Activated T-cell treated with anti-CD3 and anti-CD28 coated beads, Interleukin-2, amount 50 U/mL, for 48 hours (primary cell): ENCODE measurements at places on chromosomes 11 and 22.

DNA sequence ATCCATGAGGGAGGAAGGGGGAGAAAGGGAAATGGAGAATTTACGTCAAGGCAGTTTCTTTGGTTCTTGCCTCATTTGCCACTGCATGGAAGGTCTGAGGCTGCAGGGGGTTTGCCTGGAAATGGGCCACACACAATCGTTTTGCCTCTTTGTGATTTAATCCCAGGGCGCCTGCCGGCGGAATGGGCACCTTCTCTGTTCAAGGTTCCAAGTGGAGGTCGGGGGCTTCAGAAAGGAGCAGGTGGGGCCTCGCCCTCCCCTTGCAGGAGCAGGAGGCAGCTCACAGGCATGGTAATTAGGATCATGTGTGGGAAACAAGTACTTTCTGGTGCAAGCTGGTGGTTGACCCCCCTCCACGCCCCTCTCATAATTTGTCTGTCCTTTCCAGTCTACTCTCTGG is 29.9 kb downstream of the MPPED1 start:
- no peak for DNase-seq

DNA sequence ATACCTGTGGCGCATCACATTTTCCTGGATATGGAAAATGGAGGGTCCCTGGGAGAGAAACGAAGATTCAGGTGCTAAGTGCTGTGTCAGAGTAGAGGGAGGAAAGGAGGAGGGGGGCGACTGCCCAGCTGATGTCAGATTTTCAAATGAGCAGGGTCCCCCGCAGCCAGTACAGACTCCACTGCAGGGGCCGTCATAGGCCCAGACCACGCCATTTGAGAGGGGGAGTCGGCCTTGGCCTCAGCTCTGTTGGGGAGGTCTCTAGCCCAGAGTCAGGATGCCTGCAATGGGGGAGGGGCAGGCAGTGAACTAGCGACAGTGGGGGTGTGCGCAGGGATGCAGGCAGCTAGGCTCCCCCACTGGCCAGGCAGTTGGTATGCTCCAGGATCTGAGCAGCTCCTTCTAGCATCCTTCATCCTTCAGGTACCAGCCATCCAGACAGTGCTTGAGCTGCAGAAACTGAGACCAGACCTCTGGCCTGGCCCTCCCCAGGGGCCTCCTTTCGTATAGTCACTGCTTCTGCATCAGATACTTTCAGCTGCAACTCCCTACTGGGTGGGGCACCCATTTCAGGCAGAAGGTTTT is at the start of the genes BSCL2 and GNG3:
BSCL2 (minus strand) TSS at position 148 of the 585 bp plus-strand sequence. CDS start 229 bp downstream, outside the sequence.
GNG3 (plus strand) TSS at position 400 of the 585 bp plus-strand sequence. CDS start 620 bp downstream, outside the sequence.
- DNase-seq: no peak

GRCh38 chr11:16783321-16783801 is 44.9 kb downstream of the C11orf58 start:
- DNase-seq: no peak

DNA sequence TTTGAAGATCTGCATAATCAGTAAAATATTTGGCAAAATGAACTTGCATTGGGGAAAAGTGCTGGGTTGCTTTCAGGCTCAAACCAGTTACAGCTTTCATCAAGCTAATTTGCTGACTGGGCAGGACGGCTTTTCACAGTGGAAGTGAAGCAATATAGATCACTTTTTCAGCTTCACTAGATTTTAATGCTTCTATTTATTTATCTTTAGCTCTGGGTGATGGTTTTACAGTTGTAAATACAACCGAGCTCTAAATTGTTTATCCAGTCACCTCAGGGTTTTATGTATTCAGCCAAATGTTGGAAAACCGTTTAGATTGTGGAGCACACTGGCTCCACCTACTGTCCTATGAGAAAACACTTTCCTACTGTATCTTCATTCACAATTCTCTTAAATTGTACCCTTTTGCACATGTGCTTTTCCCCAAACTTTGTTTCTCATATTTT is 58.2 kb downstream of the ACER3 start:
- DNase-seq: no peak

GRCh38 chr11:19951558-19952115 is 208.6 kb downstream of the DBX1 start:
- no peak for DNase-seq

- DNase-seq: no peak
These were observed 5.1 kb upstream of the A4GALT start for GRCh38 chr22:42725606-42726355.
